Heart right ventricle (tissue), 16 donors: ENCODE measurements at places on chromosomes 3 and 15.

GRCh38 chr15:69908590-69909420, 188.9 kb downstream of the TLE3 start:
- DNase-seq: no peak

- no peak for DNase-seq
These were observed 30.0 kb upstream of the SLC2A2 start for GRCh38 chr3:171056528-171056927.

DNA sequence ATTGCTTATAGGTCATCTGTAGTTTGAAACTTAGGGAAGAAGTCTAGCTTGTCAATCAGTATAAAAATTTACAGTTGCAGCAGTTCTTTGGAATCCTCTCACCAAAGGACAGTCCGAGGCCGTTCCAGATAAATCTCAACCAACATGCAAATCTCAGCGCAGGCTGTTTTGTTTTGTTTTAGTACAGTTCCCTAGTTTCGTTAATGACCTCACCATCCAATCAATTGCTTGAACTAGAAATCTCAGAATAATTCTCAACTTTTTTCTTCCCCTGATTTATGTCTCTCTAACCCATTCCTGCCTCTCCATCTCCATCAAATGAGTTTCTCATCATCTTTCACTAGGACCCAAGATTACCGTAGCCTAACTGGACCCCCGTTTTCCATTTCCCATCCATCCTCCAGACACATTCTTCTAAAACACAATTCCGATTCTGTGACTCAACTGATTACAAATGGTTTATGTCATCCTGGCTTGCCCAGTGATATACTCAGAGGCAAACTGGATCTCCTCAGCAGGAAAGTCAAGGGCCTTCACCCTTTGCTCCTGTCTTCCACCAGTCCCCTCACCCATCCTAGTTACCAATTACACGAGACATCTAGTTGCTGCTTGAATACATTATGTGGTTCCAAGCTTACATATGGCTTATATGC, 1.3 kb downstream of the SMCO1 start:
- no peak for DNase-seq

GRCh38 chr3:180421221-180421620, 180.7 kb upstream of the TTC14 start:
- no peak for DNase-seq
